ENCODE measurements at places on chromosomes 16 and 17.
A peak's percentile ranks its signal among the peaks of the same experiment; 100 is the strongest.

DNA sequence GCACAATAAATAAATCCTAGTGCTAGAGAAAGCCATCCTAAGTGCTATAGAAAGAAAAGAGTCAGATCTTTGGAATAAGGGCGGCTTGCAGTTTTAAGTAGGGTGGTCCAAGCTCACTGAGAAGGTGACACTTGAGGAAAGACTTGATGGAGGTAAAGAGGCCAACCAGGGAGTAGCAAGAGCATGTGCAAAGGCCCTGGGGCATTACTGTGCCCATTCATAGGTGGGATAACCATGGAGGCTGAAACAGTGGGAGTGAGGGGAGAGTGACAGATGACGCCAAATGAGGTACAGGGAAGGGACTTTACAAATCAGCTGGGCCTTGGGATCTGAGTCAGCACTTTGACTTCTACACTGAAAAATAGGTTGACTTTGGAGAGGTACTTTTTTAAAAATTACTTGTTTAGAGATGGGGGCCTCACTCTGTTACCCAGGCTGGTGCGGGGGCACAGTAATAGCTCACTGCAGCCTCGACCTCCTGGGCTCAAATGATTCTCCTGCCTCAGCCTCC, 115.5 kb downstream of the ABCC1 start:
- no peak for DNase-seq

GRCh38 chr16:75287708-75288107, 36.3 kb upstream of the BCAR1 start:
- DNase-seq, result no peak

- DNase-seq, result peak; percentile 95
Observed at GRCh38 chr16:22374311-22375116, at the start of gene CDR2. Gene CDR2 (minus strand): TSS chr16:22374619. CDS start chr16:22374309, 310 bp downstream.

GRCh38 chr16:73154063-73154870, 106.3 kb upstream of the ZFHX3 start:
- no peak for DNase-seq

DNA sequence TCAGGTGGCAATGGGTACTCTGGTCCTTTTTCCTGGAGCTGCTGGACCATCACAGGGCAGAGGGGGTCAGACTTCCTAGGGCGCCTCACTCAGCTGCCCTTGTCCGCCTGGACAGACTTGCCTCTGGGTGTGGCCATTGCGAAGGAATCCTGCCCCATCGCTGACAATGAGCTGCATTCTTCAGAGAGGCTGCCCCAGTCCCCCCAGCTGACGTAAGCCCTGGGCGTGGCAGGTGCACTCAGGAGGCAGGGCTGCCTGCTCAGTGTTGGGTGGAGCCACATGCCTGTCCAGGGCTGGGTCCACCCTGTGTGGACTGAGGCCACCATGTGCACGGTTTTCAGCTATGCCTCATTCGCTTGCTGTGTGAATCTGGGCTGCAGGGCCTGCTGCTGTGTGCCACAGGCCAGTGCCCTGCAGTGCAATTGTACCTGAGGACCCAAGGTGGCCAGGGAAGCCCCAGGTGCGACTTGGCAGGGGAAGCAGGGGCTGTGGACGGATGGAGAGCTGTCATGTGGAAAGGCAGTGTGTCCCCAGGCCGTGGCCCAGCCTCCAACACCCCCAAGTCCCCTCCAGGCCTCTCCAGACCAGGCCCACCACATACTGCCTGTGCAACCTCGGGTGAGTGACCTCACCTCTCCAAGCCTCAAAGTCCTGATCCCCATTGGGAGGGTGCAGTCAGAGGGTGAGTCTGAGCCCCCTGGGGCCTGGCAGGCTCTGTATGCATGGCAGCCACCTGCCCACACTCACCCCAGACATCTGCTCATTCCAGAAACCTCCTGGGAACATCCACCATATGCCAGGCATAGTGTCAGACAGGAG, 14.0 kb upstream of the MPRIP start:
- DNase-seq, result no peak

DNA sequence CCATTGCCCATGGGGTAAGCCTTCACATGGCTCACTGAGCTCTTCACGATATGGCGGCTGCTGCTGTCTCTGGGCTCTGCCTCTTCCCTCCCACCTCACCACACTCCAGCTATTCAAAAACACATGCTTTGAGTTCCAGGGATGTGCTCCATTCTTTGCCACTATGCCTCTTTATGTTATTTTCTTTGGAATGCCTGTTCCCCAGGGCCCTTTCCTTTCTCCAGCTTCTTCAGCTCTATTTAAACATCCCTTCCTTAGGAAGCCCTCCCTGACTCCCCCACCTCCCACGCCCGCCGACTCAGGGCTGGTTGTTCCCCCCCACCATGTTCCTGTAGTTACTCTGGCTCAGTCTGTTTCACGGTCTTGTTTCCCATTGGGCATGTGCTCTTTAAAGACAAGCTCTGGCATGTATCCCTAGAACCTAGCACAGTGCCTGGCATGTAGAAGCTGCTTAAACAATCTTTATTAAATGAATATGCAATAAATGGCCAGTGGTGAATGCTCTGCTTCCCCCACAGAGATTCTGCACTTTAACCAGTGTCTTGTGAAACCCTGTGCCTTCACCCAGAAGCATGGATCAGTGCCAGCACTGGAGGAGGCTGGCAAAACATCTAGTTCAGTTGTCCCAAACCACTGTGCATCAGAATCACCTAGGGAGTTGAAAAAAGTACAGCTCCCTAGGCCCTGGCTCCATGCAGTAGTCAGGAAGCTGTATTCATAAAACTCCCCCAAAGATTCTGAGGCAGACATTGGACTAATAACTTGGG, 6.9 kb downstream of the MYCBPAP start:
- no peak for DNase-seq

- DNase-seq, result no peak
Observed at GRCh38 chr16:75494661-75495075, 573 bp downstream of the CHST6 start.

DNA sequence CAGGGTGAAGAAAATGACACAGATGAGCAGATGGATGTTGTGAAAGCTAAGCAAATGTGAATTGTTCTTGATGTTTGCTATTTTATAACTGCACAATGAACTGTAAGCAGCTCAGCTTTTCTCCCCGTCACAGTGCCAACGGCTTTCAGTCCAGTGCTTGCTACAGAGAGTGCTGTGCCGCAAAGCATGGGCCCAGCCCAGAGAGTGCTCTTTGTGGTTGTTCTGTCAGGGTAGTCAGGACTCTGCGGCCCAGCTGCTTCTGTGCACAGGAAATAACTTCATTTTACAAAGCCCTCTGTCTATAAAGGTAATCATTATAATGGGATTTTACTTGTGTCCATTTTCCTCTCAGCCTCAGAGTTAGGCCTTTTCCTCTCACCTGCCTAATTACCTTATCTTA, 39.1 kb downstream of the CDRT15 start:
- peak; percentile 62 for DNase-seq

GRCh38 chr17:48459070-48459844, 29.2 kb upstream of the SKAP1 start:
- DNase-seq, result no peak

DNA sequence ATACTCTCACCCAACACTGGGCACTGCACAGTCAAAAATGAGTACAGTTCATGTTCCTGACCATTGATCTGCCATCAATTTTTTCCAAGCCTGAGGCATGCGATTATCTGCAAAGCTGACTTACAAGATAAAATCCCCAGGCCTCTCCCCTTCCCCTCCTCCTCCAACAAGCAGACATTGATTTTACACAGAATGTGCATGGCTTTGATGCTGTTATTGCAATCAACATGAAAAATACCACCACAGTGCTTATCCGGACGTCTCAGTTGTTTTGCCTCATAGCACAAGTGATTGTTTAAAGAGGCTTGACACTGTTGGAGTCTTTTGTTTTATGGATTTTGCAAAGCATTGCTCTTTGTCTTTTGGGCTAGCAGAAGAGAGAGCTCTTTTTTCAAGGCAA, 163.8 kb downstream of the TOX3 start:
- DNase-seq, result no peak

DNA sequence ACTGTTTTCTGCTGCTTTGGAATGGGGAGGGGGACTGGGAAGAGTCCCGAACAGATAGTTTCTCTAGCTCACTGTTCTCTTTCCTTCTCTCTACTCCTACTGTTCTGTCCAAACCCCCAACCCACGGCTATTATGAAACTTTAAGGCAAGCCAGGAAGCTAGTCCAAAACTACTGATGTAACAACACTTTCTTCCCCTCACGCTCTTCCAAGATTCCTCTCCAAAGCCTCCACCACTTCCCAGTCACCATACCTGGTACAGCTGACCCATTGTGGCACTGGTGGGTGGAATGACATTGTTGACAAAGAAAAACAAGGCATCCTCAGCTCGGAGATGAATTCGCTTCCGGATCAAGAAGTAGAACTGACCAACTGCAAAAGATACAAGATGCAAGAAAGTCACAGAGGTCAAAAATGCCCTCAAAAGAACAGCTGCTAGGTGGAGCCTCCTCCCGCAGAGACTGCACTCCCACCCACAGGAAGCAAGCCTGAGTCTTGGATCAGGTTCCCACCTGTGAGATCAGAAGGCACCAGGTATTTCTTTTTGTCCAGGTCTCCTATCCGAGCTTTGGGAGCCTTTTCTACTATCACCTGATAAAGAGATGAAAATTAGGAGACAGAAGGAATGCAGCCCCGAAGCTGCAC, 1.0 kb downstream of the GABARAP start:
- no peak for DNase-seq
